ENCODE measurements at places on chromosomes 12 and 14.
A peak's percentile ranks its signal among the peaks of the same experiment; 100 is the strongest.

DNA sequence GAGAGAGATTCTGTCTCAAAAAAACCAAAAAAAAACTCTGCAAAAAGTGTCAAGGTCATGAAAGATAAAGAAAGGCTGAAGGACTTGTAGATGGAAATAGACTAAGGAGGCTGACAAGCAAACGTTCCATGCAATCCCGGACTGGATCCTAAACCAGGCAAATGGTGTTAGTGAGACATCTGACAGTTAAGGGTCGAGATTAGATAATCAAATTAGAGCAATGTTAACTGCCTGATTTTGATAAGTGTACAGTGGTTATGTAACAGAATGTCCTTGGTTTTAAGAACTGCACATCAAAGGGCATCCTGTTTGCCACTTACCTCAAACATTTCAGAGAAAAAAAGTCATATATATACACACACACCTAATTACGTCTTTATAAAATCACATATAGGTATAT, 3.5 kb upstream of the RAN start:
- peaks cover 10% of the 10 kb centered on the region for H3K27me3 ChIP-seq
- H3K27ac ChIP-seq: no peak overlapping the region
- H3K36me3 ChIP-seq: peaks cover 7% of the 10 kb centered on the region
- no peak for DNase-seq
- H3K4me3 ChIP-seq: no peak overlapping the region

DNA sequence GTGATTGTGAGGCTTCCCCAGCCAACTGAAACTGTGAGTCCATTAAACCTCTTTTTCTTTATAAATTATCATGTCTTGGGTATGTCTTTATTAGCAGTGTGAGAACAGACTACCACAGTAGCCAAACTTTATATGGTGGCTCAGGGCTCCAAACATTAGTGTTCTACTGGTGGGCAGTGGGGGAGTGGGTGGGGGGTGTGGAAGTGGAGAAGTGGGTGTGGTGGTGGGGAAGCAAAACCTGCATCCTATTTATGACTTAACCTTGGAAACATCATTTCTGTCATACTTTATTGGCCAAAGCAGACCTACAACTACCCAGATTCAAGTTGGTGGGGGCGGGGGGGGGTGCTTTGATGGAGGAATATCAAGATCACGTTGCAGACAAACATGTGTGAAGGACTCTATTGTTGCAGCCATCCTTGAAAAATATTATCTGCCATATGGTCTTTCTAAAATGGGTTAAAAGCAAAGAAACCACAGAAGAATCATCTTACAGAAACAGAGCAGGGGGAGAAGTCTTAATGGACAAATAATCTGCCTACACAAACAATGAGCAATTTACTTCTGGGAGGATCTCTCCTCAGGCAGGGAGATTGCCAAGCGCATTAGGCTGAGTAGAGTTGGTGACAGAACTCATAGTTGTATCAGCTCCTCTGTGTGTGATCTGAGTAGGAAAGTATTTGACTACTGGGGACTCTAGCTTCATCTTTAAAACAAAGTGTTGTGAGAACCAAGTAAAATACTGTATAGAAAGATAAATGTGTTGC, 1.4 kb upstream of the PWP1 start:
- peak overlapping the region; percentile 95 for H3K27ac ChIP-seq
- H3K27me3 ChIP-seq: peaks cover 7% of the 10 kb centered on the region
- peaks cover 31% of the 10 kb centered on the region for H3K4me1 ChIP-seq
- DNase-seq: no peak
- H3K36me3 ChIP-seq: no peaks in the 10 kb centered on the region
- peak overlapping the region; percentile 65 for H3K4me3 ChIP-seq

DNA sequence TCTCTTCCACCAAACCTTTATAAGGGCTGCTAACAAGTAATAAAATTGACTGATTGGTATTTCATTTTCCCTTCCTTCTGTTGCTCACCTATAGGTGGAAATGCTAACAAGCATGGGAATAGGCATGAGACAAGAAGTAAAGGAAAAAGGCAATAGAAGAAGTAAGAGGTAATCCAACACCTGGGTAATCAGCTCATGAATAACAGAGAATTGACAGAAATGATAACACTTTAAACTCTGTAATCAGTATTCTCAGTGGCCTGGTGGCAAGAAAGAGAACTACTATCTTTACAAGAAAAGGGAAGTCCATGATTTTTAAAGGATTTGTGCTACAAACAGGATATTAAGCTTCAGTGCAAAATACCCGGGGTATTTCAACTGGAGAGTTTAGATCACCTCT, 737.8 kb downstream of the RERGL start:
- H3K27me3 ChIP-seq: peaks cover under 1% of the 10 kb centered on the region
- H3K36me3 ChIP-seq: no peaks in the 10 kb centered on the region
- H3K4me1 ChIP-seq: no peaks in the 10 kb centered on the region
- DNase-seq: no peak

GRCh38 chr14:100578552-100578951, 8.7 kb downstream of the BEGAIN start:
- no peaks in the 10 kb centered on the region for H3K4me1 ChIP-seq
- H3K4me3 ChIP-seq: no peak overlapping the region
- H3K27me3 ChIP-seq: no peaks in the 10 kb centered on the region
- no peak for DNase-seq

DNA sequence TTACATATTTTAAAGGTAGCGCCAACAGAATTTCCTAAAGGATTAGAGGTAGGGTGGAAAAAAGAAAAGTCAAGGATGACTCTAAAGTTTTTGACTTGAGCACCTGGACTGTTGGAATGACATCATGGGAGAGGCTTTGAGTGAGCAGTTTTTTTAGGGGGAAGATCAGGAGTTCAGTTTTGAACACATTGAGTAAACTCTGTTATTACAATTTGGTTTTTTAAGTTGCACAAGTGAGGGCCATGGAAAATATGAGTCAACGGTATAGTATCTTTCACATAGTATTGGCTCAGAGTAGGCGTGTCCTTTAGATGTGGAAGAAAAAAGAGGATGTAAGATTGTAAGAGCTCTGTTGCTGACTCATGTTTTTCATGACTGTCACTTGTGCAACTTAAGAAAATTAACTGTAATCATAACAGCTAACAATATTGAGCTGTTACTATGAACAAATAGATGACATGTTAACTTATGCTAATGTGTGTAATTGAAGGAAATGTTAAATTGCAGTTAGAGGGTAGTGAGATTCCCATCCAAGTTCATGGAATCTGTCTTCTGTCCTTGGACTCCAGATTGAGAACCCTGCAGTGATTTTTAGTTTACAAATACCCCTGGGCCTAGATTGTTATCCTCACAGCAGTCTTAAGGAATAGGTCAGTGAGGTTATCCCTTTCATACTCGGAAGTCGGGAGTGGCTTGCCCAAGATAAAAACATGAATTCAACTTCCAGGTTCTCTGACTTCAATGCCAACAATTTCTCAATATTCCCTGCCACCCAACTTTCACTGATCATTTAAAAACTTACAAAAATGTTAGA, 48.2 kb upstream of the ATP2B1 start:
- H3K27ac ChIP-seq: peak overlapping the region; percentile 80
- H3K36me3 ChIP-seq: peaks cover 3% of the 10 kb centered on the region
- peaks cover 9% of the 10 kb centered on the region for H3K27me3 ChIP-seq

- H3K27ac ChIP-seq: no peak overlapping the region
- no peaks in the 10 kb centered on the region for H3K36me3 ChIP-seq
- no peak overlapping the region for H3K4me3 ChIP-seq
- H3K27me3 ChIP-seq: peaks cover 8% of the 10 kb centered on the region
Observed at GRCh38 chr12:31583878-31584277, 7.1 kb downstream of the DENND5B start.

DNA sequence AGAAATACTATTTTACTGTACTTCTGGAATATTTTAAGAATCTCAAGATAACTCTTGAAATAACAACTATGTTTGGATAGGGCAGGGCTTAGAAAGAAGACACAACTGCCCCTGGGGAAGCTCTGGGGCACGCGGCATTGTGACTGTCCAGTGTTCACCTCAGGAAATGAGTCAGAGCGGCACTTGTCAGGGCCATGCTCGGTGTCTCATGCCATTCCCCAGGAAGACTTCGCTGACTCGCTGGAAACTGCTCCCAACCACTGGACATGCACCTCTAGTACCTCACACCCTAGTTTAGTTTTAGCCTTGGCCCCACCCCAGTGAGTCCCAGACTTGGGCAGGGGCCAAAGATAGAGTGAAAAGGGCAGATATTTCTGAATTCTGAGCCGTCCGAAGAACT, 192.0 kb downstream of the TTC7B start:
- no peaks in the 10 kb centered on the region for H3K36me3 ChIP-seq
- no peak for DNase-seq
- H3K27ac ChIP-seq: no peak overlapping the region

DNA sequence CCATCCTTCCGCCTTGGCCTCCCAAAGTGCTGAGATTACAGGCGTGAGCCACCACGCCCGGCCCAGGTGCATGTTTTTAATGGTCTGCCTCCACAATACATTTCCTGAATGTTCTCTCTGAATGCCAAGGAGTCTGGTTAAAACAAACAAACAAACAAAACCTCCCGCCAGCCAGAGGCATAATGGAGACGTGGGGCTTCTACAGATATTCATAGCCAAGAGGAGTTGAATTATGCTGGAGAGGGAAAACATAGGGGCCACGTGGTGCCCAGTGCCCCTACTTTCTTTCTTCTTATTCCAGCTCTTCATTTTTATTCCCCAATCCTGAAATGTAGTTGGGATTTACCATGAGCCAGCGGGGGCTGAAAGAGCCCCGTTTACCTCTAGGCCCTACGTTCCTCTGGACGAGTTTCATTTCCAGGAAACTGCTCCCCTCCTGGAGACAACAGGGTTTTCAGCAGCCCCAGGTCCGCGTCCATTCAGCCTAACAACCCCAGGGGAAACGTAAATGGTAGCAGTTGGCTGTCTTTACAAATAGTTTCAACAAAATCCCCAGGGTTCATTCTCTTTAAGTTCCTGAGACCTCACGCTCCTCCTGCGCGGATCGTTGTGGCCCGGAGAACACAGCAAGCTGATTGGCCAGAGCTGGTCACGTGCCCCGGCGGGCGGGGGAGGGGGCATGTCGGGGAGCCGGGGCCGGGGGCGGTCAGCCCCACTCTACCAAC, 108.5 kb upstream of the ESRRB start:
- peak overlapping the region; percentile 72 for H3K4me3 ChIP-seq
- H3K36me3 ChIP-seq: no peaks in the 10 kb centered on the region
- H3K27ac ChIP-seq: no peak overlapping the region
- H3K4me1 ChIP-seq: peaks cover 6% of the 10 kb centered on the region
- H3K27me3 ChIP-seq: peaks cover 6% of the 10 kb centered on the region
- DNase-seq: peak; percentile 5

- H3K27ac ChIP-seq: no peak overlapping the region
- H3K4me3 ChIP-seq: no peak overlapping the region
- H3K27me3 ChIP-seq: peaks cover 7% of the 10 kb centered on the region
Observed at GRCh38 chr12:66058554-66058953, 72.0 kb downstream of the LLPH start.

GRCh38 chr12:76106631-76107030, 22.1 kb upstream of the NAP1L1 start:
- DNase-seq: no peak
- H3K27me3 ChIP-seq: peaks cover 7% of the 10 kb centered on the region
- H3K36me3 ChIP-seq: no peaks in the 10 kb centered on the region
- H3K4me3 ChIP-seq: no peak overlapping the region
- H3K4me1 ChIP-seq: no peaks in the 10 kb centered on the region

GRCh38 chr12:52200086-52200780, 8.4 kb upstream of the KRT80 start:
- H3K27me3 ChIP-seq: peaks cover 16% of the 10 kb centered on the region
- no peaks in the 10 kb centered on the region for H3K36me3 ChIP-seq
- no peaks in the 10 kb centered on the region for H3K4me1 ChIP-seq
- DNase-seq: no peak
- no peak overlapping the region for H3K4me3 ChIP-seq
- H3K27ac ChIP-seq: no peak overlapping the region

GRCh38 chr12:49557917-49558215, 10.1 kb downstream of the MCRS1 start:
- H3K27ac ChIP-seq: no peak overlapping the region
- H3K36me3 ChIP-seq: peaks cover 16% of the 10 kb centered on the region
- H3K4me3 ChIP-seq: no peak overlapping the region
- no peak for DNase-seq
- H3K4me1 ChIP-seq: no peaks in the 10 kb centered on the region

DNA sequence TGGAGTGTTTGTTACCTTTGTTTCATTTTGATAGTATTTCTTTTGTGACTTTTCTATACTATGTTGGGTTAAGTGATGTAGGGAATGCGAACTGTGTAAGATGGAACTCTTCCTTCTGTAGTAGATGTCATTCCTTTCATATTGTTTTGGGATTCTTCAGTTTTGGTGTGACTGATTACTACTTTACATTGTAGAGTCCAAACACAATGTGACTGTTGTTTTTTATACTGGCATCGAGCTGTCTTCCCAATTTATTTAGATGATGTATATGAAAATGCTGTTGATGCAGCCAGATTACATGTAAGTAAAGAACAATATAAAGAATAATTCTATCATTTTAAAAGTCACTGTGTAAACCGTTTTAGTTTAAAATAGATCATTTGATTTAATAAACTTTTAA, 34.7 kb downstream of the WASHC4 start:
- H3K4me1 ChIP-seq: peaks cover under 1% of the 10 kb centered on the region
- DNase-seq: no peak
- H3K27me3 ChIP-seq: no peaks in the 10 kb centered on the region
- H3K36me3 ChIP-seq: peaks cover 33% of the 10 kb centered on the region
- H3K27ac ChIP-seq: no peak overlapping the region

DNA sequence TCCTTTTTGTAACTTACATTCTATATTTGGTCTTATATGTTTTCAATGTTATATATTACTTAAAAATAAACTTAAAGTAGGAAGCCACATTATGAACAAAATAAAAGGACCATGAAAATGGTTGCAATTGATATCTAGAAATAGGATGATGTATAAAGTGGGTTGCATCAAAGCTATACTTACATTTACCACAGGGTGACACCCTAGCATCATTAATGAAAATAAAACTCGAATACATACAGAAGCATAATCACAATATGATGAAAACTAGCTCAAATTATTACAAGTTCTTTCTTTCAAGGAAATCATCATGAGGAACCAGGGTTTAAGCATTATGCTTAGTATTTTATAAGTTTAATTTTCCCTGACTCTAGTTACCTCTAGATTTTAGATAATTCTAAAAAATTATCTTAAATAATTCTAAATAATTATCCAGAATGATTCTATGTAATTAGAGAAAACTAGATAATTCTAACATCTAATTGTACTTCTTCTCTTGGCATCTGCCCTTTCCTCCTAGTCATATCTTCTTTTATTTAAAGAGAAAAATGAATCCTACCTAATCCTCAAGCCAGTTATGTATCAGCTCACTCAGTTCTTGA, 31.2 kb downstream of the TAS2R7 start:
- DNase-seq: peak; percentile 38
- H3K27ac ChIP-seq: no peak overlapping the region
- H3K27me3 ChIP-seq: peaks cover 7% of the 10 kb centered on the region
- H3K36me3 ChIP-seq: no peaks in the 10 kb centered on the region
- H3K4me1 ChIP-seq: no peaks in the 10 kb centered on the region
- no peak overlapping the region for H3K4me3 ChIP-seq

GRCh38 chr14:53967606-53968005, 11.0 kb upstream of the BMP4 start:
- H3K4me3 ChIP-seq: no peak overlapping the region
- H3K27ac ChIP-seq: no peak overlapping the region
- peaks cover 7% of the 10 kb centered on the region for H3K27me3 ChIP-seq
- no peaks in the 10 kb centered on the region for H3K36me3 ChIP-seq

Measured in immature natural killer cell (primary cell).